Uterine smooth muscle cell (primary cell): ENCODE measurements at places on chromosomes 2 and 18. TPM values are rescaled to one million over a fixed set of nuclear protein-coding genes. Genes with fewer than 3 reads are reported as not detected.

Gene PROM2
- total RNA-seq = 0.11 and 0.25 TPM in 2 replicates

Gene MTCL1
- 18.8 and 37.2 TPM in 2 replicates for total RNA-seq

Gene FN1
- 2,380 and 5,716 TPM in 2 replicates for total RNA-seq

Gene SLC14A1
- 13.3 and 34.7 TPM in 2 replicates for total RNA-seq

Gene TCF23
- total RNA-seq = not detected in 2 replicates

Gene FASTKD2
- total RNA-seq = 52.5 and 73.4 TPM in 2 replicates

Gene ACP1
- 77.0 and 78.9 TPM in 2 replicates for total RNA-seq

Gene HPCAL1
- total RNA-seq = 32.2 and 42.5 TPM in 2 replicates

Gene NAT8
- not detected in 2 replicates for total RNA-seq

Gene IAH1
- 68.9 and 70.1 TPM in 2 replicates for total RNA-seq

Gene LOXHD1
- not detected in 2 replicates for total RNA-seq

Gene SIX2
- total RNA-seq = 1.00 and 1.1 TPM in 2 replicates

Gene ERFE
- total RNA-seq = 2.1 and 3.1 TPM in 2 replicates
